ENCODE measurements at places on chromosomes 5 and 9. TPM values are rescaled to one million over a fixed set of nuclear protein-coding genes. Genes with fewer than 3 reads are reported as not detected.

GRCh38 chr9:4955836-4956235 is 29.2 kb upstream of the JAK2 start:
- no peak for DNase-seq

The GAPT gene
- 1.6 TPM for total RNA-seq

The GCNT4 gene
- 2.6 TPM for total RNA-seq

The SPATA31E1 gene
- total RNA-seq, result not detected

- DNase-seq, result no peak
These were observed 1522.9 kb upstream of the WWC1 start for GRCh38 chr5:166768536-166768935.

GRCh38 chr5:173281910-173282309 is 46.3 kb downstream of the STC2 start:
- DNase-seq, result no peak

DNA sequence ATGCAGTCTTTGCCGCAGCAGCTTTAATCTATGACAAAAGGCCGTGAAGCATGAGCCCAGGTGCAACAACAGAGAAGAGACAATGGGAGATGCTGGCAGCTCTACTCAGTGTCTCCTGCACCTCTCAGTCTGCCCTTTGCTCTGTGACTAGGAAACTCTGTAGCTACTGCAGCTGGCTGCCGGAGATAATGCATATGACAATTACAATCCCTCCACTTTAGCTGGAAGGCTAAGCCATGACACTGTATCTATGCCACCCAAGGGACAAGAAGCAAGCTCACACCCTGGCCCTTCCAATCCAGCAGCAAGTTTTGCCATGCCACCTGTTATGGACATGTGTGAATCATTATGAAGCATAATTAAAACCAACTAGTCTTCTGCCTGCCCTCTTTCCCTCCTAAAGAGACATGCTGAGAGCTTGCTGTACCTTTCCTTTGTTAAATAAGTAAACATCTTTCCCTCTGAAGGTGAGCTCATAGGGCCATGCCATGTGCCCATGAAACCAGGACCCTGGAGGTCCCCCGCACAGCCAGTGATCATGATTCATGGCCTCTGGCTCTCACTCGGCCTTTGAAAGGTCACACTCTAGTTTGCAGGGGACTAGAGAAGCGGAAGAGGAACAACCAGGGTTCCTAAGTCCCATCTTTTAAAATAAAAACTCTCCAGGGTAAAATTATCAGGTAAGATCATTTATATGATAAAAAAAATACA is 219.4 kb downstream of the SPOCK1 start:
- peak; percentile 45 for DNase-seq

The MAMDC2 gene
- total RNA-seq, result 8.7 TPM

- no peak for DNase-seq
These were observed 97.2 kb downstream of the F2RL2 start for GRCh38 chr5:76525956-76526355.

DNA sequence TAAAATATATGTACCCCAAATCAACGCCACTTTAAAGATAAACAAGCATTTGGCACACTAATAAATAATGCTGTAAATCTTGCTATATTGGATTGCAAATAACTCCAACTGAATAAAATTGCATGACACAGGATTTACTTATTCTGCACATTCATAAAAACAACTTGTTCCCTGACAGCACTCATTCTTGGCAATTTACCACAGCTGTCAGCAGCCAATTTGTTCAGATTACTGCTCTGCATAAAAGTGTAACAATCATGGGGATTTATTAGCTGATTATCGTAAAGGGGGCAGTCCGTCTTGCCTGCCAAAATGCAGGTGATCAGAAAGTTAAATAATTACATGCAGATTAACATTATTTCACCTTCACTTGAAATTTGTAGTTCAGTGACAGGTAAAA is 285.3 kb downstream of the SLF1 start:
- DNase-seq, result peak; percentile 27

- DNase-seq, result no peak
These were observed 98.6 kb downstream of the AOPEP start for GRCh38 chr9:94824913-94825610.

DNA sequence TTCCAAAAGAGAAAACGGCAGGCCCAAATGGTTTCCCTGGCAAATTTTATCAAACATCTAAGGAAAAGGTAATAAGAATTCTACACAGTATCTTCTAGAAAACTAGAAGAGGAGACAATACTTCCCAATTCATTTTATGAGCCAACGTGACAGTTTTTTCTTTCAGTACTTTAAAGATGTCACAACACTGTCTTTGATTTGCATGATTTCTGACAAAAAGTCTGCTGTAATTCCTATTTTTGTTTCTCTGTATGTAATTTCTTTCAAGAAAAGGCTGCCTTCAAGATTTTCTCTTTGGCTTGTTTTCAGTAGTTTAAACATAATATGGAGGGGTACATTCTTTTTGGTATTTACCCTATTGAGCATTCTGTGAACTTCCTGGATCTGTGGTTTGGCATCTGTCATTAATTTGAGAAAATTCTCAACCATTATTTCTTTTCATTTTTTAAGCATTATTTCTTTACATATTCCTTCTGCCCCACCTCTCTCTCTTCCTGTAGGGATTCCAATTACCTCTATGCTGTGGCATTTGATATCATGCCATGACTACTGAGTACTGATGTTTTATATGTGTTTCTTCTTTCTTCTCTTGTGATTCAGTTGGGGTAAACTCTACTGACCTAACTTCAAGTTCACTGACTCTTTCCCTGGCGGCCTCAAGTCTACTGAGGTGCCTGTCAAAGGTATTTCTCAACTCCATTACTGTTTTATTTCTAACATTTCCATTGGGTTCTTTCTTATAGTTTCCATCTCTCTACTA is 32.2 kb downstream of the ANKS6 start:
- DNase-seq, result no peak

- DNase-seq, result no peak
These were observed 188.0 kb upstream of the GHR start for GRCh38 chr5:42235241-42235640.

The C9 gene
- not detected for total RNA-seq

GRCh38 chr5:168317096-168317520 is 25.7 kb downstream of the WWC1 start:
- no peak for DNase-seq

DNA sequence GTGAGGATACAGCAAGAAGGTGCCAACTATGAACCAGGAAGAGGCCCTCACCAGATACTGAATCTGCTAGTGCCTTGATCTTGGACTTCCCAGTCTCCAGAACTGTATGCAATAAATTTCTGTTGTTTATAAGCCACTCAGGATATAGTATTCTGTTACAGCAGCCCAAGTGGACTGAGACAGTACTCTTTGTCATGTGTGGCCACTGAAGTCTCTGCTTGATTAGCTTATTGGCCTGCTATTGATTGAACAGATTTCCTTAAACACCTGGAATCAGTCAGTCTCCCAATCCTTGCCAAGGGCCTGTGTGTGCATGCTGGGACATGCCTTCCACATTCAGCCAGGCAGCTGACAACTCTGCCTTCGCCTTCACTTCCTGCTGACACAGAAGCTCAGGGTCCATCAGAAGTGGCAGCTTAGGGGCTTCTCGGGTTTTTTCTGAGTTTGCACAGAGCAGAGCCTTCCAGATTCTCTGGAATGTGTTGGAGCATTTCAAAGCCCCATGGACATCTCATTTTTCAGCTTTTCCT is 13.7 kb upstream of the ROR2 start:
- no peak for DNase-seq

DNA sequence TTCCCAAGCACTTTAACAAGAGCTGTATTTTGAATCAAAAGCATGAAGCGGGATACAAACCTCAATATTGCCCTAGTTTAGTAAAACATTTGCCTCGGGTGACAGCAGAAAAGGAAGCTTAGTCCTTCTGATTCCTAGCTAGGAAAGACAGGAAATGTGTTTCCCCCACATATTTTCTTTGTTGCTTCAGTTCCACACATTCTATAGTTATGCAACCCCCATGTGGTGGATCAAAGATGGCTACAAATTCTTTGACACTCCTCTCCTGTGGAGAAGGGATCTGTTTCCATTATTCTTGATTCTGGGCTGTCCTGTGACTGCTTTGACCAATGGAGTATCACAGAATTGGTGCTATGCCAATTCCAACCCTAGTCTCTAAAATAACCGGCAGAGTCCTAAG is 89.1 kb upstream of the SLC30A5 start:
- no peak for DNase-seq

The PCDHA3 gene
- 0.13 TPM for total RNA-seq

DNA sequence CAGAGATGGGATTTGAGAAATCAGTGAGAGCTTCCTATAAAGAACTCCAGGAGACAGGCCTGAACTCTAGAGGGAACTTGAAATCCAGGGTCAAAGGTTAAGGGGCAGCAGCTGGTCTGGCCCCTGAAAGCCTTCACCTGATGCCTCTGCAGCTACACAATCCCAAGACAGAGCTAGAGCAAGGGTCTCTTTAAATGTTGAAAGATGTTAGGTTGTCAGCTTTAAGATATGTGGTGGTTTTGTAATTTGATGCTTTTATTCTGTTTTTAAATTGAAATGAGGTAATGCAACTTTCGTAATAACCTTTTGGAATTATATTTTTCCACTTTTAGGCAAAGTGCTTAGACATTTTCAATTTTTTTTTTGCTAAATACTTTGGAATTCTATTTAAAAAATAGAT is 2.4 kb downstream of the SOWAHA start:
- DNase-seq, result no peak

The SPINK6 gene
- total RNA-seq, result not detected

DNA sequence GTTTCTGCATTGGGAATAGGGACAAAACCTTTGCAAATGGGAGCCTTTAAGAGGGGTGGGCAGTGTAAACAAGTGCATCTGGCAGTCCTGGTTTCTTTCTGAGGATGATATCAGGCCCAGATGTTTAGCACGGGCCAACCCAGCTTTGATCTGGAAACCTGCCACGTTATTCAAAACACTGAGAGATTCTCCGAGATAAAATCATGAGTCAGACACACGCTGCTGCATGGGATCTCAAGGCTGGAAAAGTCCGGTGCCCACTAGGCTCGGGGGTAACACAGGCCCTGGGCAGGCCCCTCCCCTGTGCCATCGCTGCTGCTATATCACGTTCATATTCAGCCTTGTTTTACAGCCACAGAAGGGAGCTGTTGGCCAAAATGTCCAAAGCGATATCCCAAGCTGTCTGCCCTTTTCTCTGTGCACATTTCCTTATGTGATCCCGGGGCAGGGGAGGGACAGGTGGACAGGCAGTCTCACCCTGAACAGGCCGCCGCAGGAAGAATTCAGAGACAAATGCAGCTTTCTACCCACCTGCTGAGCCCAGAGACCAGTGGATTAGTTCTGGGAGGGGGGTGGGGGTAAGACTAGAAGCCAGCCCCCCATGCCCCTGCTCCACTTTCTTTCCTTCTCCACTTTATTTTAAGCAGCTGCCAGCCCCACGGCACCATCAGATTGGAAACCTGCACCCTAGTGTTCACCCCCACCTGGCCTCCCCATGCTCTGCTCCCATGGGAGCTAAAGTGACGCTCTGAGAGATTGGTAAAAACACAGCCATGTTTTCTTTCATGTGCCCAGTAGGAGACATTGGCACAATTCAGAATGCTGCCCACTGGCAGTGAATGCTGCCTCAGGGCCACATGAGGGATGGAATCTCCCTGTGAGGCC is 63.1 kb downstream of the TMOD1 start:
- DNase-seq, result peak; percentile 60

DNA sequence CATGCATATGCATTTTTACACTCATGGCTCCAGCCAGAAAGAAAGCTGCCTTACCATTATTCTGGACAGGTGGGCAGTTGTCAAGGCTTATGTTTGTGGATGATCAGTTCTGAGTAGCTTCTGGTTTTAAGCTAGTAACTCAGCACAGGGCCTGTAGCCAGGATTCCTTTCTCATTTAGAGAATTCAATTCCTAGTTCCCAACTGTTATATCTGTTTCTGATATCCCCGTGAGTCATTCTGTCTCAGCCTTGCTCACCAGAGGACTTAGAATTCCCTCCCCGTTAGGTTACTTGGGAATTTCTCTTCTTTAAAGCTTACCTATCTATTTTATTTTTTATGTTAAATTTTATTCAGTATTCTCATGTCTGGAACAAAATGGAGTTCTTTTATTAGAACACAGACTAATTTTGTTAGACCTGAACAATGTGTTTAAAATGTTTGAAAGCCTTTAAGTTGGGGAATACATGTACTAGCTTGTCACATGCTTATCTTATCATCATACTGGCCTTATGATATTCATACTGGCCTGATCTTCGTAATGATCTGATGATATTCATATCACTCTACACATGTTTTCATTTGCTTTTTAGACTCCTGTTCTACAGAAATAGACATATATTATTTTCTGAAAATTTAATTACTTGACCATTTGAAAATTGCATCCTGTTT is 47.1 kb downstream of the CAST start:
- no peak for DNase-seq

- no peak for DNase-seq
These were observed 16.7 kb downstream of the MRRF start for GRCh38 chr9:122281368-122281767.

GRCh38 chr9:81417299-81417675 is 272.1 kb downstream of the TLE1 start:
- no peak for DNase-seq

GRCh38 chr9:123418506-123418905 is 62.5 kb downstream of the CRB2 start:
- DNase-seq, result no peak

- no peak for DNase-seq
These were observed 35.8 kb upstream of the SPRY4 start for GRCh38 chr5:142360607-142361120.

GRCh38 chr9:81690251-81690851 is 1.0 kb upstream of the TLE1 start:
- peak; percentile 52 for DNase-seq

DNA sequence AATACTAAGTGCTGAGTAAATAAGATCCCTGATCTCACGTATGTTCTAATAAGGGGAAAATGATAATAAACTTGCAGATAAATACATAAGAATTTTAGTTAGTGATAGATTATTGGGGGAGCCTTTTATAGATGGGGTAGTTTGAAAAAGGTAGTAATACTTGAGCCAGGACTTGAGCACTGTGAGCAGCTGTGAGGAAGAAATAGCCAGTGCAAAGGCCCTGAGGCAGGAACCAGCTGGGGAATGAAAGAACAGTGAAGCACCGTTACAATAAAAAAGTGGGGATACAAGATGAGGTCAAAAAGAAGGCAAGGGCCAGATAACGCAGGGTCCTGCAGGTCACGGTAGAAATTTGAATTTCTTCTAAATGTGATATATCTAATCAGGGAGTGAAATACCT is 234.8 kb upstream of the ELL2 start:
- DNase-seq, result no peak

The GALNT12 gene
- total RNA-seq, result 6.7 TPM

Data from lower leg skin (tissue), 4 donors.